ENCODE measurements at places on chromosomes 1 and 21. TPM values are rescaled to one million over a fixed set of nuclear protein-coding genes. Genes with fewer than 3 reads are reported as not detected.

GRCh38 chr1:44805311-44806024 lies 1.7 kb downstream of the DYNLT4 start:
- no peak overlapping the region for H3K27ac ChIP-seq
- no peak for DNase-seq
- no peak overlapping the region for H3K4me3 ChIP-seq
- H3K4me1 ChIP-seq: peaks cover 47% of the 10 kb centered on the region

DNA sequence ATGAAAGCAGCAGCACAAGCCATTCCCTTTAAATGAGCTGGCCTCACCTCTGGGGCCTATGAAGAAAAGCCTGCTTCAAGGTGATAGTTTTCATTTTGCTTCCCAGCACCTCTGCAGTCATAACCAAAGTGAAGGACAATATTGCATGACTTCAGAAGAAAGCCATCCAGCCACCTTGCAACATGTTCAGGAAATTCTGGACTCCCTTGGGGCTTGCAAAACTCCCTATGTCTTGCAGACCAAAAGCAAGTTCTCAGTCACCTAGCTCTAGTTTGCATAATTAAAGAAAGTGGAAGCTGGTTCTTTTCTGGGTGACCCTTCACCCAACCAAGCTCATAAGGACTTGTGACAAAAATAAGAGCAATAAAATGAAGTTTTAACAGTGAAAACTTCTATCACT lies 87.6 kb downstream of the GFI1 start:
- H3K27ac ChIP-seq: no peak overlapping the region
- no peaks in the 10 kb centered on the region for H3K27me3 ChIP-seq
- no peak overlapping the region for H3K4me3 ChIP-seq
- no peaks in the 10 kb centered on the region for H3K4me1 ChIP-seq

DNA sequence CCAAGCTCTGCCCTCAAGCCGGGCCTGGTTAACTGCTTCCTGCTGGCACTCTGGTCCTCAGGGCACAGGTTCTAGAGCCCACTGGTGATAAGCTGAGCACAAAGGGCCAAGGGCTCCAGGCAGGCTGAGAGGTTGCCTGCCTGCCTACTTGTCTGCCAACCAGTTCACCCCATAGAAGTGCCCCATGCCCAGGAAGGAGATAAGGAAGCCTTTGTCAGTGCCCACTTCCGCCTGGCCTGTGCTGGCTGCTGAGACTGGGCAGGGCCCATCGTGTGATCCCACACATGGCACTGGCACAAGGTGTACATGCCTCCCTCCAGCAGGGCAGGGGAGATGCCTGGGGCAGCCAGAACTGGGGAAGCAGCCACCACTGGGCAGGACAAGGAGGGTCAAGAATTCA lies 24.1 kb downstream of the SLC9A1 start:
- H3K4me1 ChIP-seq: no peaks in the 10 kb centered on the region
- H3K27ac ChIP-seq: no peak overlapping the region
- H3K36me3 ChIP-seq: no peaks in the 10 kb centered on the region
- H3K4me3 ChIP-seq: no peak overlapping the region

DNA sequence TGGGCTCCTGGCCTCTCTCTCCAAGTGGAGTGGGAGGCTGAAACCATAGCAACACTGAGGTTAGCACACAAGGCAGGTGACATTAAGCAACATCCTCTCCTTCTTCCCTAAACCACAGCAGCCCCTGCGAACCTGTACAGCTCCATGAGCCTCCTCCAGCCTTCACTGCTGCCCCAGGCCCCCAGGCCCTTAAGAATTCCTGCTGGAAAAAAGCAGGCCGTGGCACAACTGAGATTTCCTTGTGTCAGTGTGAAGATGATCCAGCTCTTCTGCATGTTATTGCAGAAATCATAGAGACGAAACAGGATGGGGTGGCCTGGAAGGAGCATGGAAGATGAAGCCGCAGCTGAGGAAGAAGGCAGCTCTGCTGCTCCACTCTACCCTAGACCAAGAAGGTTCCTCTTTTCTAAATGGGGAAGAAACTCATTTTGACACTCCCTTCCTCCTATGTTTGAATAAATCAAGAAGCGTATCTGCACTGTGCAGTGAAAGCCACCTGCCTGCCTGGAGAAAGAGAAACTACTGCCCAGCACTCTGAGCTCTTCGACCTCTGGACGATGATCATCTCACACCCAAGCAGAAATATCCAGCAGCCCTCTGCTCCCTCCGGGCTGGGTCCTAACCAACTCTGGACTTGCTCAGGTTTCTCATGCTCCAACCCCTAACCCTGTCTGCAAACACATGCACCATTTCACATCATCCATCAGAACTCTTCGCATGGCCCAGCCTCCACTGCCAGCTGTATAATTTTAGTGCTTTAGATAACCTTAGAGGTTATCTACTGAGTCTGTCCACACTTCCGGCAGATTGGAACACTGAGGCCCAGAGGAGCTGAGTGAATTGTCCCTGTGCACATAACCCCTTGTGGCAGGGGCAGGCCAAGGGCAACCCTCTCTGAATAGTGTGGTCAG lies 20.7 kb downstream of the SH3BP5L start:
- no peak for DNase-seq
- H3K36me3 ChIP-seq: no peaks in the 10 kb centered on the region
- no peak overlapping the region for H3K27ac ChIP-seq

EPHA2 gene
- total RNA-seq: 24.0 TPM

DNA sequence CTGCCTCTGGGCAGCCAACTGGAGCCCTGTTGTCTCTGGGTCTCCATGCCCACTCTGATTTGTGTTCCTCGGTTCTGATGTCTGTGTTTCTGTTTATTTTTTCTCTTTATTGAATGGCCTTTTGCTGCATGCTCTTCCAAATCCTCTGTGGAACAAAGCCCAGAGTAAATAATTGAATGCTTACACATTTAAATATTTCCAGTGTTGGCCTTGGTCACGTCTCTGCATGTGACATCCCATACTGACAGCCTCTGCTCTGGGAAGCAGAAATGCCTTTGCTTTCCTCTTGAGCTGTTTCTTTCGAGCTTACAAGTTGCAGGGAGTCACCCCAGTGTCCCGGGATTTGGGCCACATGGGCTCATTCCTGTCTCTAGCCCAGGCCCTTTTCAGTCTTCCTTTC lies 267.9 kb downstream of the PTPRU start:
- H3K27ac ChIP-seq: no peak overlapping the region
- no peak overlapping the region for H3K4me3 ChIP-seq
- peaks cover 7% of the 10 kb centered on the region for H3K27me3 ChIP-seq
- H3K4me1 ChIP-seq: no peaks in the 10 kb centered on the region
- no peaks in the 10 kb centered on the region for H3K36me3 ChIP-seq
- no peak for DNase-seq

- no peak overlapping the region for H3K27ac ChIP-seq
- no peaks in the 10 kb centered on the region for H3K27me3 ChIP-seq
Measured at GRCh38 chr1:48099072-48099773, 102.0 kb upstream of the TRABD2B start.

DNA sequence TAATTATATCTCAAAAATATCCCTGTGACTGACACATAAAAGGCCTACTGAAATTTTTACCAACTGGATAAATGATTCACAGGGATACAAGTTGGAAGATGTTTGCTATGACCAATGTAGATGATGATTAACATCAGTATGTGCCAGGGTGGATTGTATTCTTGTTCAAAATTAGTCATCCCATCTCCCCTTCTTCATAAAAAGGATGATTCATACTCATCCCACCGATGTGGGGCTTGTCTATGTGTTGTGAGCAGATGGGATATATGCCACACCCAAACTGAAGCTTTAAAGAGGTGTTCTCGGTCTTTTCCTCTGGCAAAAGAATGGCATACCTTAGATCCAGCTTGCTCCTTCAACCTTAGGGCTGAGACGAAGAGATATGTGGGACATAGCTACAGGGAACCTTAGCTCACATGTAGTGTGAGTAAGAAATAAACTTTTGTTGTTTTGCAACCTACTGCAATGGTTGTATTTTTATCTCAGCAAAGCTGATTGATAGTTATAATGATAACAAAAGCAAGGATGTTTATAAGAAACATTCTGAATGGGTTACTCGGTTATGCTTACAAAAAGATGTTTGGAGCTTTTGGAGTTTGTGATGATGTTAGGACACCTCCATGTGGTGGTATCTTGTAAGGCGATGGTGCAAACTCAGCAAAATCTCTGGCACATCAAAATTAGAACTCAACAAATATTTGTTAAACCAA lies 29.4 kb downstream of the SPATA17 start:
- H3K27me3 ChIP-seq: no peaks in the 10 kb centered on the region
- peak; percentile 90 for DNase-seq
- no peak overlapping the region for H3K4me3 ChIP-seq
- H3K27ac ChIP-seq: peak overlapping the region; percentile 74
- H3K4me1 ChIP-seq: peaks cover 5% of the 10 kb centered on the region

GRCh38 chr21:28885853-28886177 lies 106.9 kb downstream of the LTN1 start:
- DNase-seq: no peak
- no peak overlapping the region for H3K4me3 ChIP-seq
- no peak overlapping the region for H3K27ac ChIP-seq
- H3K36me3 ChIP-seq: no peaks in the 10 kb centered on the region

TTC22 gene
- total RNA-seq: not detected

DNA sequence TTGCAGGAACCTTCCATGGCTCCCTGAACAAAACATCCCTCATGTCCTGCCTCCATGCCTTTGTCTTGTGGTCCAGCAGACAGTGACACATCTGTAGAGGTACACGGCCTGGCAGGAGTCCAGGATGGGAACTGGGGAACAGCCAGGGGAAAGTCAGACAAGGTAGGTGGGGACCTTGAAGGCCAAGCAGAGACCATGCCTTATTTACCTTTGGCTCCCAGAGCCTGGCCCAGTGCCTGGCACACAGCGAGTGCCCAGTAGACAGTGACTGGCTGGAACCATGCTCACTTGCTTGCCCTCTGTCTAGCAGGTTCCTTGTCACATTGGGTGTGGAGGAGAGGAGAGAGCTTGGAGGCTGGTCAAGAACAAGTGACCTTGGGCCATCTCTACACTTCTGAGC lies 81.0 kb downstream of the BCAR3 start:
- H3K4me3 ChIP-seq: no peak overlapping the region
- no peak overlapping the region for H3K27ac ChIP-seq
- H3K36me3 ChIP-seq: no peaks in the 10 kb centered on the region
- H3K4me1 ChIP-seq: peaks cover 22% of the 10 kb centered on the region
- DNase-seq: no peak
- no peaks in the 10 kb centered on the region for H3K27me3 ChIP-seq

DNA sequence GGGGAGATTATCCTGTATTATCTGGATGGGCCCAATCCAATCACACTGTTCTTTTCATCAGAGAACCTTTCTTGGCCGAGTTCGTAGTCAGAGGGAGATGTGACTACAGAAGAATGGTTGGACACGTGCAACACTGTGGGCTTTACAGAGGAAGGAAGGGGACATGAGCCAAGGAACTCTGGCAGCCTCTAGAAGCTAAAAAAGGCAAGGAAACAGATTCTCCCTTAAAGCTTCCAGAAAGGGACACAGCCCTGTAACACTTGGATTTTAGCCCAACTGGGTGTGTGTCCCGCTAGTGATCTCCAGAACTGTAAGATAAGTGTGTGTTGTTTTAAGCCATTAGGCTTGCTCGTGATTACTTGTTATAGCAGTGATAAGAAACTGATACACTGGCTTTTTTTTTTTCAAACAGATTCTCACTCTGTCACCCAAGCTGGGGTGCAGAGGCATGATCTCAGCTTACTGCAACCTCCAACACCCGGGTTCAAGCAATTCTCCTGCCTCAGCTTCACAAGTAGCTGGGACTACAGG lies 53.9 kb upstream of the FBXO28 start:
- no peak overlapping the region for H3K27ac ChIP-seq
- H3K27me3 ChIP-seq: no peaks in the 10 kb centered on the region
- no peaks in the 10 kb centered on the region for H3K36me3 ChIP-seq
- no peak overlapping the region for H3K4me3 ChIP-seq
- DNase-seq: no peak

DNA sequence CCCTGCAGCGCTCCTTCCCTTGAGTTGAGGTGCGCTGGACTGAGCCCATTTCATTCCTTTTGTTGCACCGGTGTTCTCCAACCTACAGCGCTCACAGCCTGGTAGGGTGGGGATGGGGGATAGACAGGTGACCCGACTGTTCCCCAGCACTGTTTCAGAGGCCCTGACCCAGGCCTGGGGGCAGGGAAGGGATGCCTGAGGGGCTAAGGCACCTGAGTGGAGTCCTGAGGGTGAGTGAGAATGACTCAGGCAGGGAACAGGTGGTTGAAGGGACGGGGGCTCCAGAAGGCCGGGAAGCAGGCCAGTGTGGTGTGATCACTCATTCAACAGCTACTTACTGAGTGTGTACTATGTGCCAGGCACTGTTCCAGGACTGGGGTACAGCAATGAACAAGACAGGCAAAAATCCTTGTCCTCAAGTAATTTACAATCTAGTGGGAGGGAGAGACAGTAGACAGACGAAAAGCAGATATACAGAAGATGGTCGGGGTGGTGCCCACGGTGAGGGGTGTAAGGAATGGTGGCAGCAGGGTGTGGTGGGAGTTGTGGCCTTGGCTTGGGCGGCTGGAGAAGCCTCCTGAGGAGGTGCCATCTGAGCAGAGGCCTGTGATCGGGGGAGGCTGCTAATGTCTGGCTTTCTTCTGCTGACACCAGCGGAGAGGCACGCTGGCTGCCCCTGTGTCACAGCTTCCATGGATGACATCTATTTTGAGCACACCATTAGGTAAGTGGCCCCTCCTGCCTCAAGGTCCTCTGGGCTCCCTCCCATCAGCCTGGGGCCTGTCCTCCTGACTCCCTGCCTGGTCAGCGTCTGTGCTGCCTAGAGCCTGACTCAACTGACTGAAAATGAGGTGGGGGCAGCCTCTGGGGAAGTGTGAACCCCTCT lies 37.4 kb downstream of the ACOT11 start:
- H3K4me3 ChIP-seq: no peak overlapping the region
- peaks cover 3% of the 10 kb centered on the region for H3K4me1 ChIP-seq
- peak; percentile 15 for DNase-seq
- H3K36me3 ChIP-seq: no peaks in the 10 kb centered on the region
- no peak overlapping the region for H3K27ac ChIP-seq

PDZK1 gene
- total RNA-seq: 1.7 TPM

GRCh38 chr1:172040466-172040865 lies 199.2 kb downstream of the DNM3 start:
- H3K4me1 ChIP-seq: peaks cover 2% of the 10 kb centered on the region
- peak; percentile 58 for DNase-seq
- no peaks in the 10 kb centered on the region for H3K36me3 ChIP-seq

COL16A1 gene
- 34.2 TPM for total RNA-seq

CRYBG2 gene
- total RNA-seq: not detected

PLA2G4A gene
- total RNA-seq: 4.4 TPM

GOLT1A gene
- not detected for total RNA-seq

DNM3 gene
- total RNA-seq: 0.83 TPM

DNA sequence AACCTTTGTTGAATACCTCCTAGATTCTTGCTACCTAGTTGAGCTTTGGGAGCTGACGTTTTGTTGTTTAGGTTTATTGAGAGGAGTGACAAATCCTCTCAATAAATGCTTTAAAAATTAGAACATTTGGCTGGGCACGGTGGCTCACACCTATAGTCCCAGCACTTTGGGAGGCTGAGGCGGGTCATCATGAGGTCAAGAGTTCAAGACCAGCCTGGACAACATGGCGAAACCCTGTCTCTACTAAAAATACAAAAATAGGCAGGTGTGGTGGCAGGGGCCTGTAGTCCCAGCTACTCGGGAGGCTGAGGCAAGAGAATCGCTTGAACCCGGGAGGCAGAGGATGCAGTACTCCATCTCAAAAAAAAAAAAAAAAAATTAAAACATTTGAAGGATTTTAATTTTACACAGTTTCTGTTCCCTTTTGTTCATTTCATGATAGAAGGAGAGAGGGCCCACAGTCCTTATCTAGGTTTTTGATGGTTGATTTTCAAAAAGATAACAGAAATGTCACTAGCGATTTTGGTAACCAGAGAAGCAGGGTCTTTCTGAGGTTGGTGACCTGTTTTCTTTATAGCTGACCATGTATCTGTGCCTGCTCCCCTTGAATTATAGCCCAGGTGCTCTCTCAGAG lies 44.2 kb upstream of the PIGV start:
- peaks cover 12% of the 10 kb centered on the region for H3K4me1 ChIP-seq
- H3K27me3 ChIP-seq: no peaks in the 10 kb centered on the region
- H3K27ac ChIP-seq: peak overlapping the region; percentile 4
- no peak for DNase-seq
